ENCODE measurements at places on chromosomes 2 and 18. TPM values are rescaled to one million over a fixed set of nuclear protein-coding genes. Genes with fewer than 3 reads are reported as not detected.

- peak; percentile 86 for DNase-seq
Measured at GRCh38 chr2:38603402-38604290, 918 bp upstream of the HNRNPLL start.

- DNase-seq, result no peak
Measured at GRCh38 chr2:9708683-9709538, 78.1 kb upstream of the YWHAQ start.

DNA sequence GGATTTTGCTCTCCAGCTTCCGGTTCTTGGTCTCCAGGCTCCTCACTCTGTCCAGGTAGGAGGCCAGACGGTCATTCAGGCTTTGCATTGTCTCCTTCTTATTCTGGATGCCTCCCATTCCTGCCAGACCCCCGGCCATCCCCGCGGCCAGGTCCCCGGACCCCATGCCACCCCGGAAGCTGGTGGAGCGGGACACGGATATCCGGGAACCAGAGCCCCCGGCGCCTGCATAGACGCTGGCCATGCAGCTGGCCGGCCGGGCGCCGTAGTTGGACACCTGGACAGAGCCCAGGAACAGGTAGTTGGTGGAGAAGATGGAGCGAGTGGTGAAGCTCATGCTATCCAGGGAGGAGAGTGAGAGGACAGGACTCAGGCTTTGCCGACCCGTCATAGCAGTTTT is 23.5 kb upstream of the PPP1R1C start:
- no peak for DNase-seq

DNA sequence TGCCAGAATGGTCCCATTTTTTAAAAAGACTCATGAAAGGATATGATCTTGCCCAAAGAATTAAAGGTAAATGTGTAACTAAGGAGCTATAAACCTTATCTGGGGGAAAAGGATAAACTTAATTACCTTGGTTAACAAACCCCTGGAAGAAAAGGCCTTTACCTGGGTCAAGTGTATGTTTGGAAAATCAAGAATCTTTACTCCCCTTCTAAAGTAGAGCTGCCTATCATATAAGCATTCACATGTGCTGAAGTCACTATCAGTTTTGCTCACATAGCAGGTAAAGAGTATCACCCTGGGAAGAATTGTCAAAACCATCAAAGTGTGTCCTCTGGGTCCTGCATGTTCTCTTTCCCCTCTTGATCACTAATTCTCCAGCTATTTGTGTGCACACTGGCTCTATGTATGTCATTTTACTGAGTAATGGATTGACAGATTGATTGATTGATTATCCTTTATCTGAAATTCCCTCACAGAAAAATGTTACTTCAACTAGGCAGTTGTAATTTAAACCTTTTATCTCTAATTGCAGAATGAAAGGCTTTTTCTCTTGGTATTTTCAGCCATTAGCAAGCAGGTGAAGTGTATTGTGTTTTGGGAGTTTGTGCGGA is 199.4 kb downstream of the NOL4 start:
- no peak for DNase-seq

DNA sequence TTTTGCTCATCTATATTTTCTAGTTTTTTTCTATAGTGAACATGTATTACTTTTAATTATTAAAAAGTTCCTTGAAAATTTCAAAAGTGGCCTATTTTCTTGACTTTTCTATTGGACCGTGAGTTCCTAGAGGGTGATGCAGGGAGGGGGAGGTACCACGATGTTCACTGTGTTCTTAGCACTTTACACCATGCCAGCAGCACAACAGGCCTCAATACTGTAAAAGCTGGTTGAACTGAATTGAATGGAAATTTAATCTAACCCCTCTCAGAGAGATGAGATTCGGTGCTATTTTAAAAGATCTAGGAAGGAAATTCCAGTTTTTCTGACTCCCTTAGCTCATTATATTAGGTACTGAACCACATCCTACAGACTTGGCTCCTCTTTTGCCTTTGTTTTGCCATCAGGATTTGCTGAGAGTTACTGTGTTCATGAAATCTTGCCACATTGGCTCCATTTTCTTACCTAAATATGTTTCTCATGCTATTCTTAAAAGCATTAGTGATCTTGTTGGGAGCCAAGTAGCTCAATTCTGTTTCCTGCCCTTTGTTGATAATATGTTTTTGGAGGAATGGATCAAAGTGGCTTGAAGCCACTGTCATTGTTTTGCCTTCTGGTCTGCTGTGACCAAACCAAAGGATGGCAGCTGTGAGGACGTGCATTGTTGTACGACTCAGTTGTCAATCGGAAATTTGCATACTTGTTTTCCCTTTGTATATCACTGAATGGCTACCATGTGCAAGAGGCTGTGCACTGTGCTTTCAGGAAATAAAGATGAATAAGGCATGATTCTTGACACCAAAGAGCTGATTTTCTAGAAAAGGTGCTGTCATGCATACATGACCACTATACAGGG is 25.3 kb downstream of the MYO1B start:
- DNase-seq, result peak; percentile 38

NAB1 gene
- 20.3 TPM for total RNA-seq

CFC1 gene
- not detected for total RNA-seq

IFIH1 gene
- total RNA-seq, result 6.3 TPM

ALLC gene
- not detected for total RNA-seq

GRCh38 chr2:222418739-222419138 is 5.6 kb upstream of the SGPP2 start:
- no peak for DNase-seq

DIS3L2 gene
- total RNA-seq, result 14.1 TPM

SLC9A4 gene
- total RNA-seq, result not detected

GRCh38 chr2:29012211-29012681 is 31.1 kb downstream of the TOGARAM2 start:
- DNase-seq, result no peak

GRCh38 chr2:210167227-210167626 is 4.0 kb downstream of the KANSL1L start:
- DNase-seq, result no peak

DNA sequence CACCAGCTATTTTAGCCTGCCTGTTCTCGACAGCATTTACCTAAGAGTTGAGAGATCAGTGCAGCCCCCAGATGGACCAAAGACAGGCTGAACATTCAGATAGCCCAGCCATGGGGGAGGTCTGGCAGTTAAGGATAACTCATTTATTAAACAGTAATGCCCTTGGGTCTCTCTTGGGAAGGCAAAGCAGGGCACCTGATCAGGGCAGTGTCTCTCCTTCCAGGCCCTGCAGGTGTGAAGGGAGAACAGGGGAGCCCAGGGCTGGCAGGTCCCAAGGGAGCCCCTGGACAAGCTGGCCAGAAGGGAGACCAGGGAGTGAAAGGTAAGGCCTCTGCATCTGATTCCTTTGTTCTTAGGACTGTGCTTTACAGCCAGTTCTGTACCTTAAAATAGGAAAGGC is 49.6 kb downstream of the MARCO start:
- no peak for DNase-seq

GRCh38 chr2:174335254-174335987 is 667 bp downstream of the SP9 start:
- DNase-seq, result no peak

DNA sequence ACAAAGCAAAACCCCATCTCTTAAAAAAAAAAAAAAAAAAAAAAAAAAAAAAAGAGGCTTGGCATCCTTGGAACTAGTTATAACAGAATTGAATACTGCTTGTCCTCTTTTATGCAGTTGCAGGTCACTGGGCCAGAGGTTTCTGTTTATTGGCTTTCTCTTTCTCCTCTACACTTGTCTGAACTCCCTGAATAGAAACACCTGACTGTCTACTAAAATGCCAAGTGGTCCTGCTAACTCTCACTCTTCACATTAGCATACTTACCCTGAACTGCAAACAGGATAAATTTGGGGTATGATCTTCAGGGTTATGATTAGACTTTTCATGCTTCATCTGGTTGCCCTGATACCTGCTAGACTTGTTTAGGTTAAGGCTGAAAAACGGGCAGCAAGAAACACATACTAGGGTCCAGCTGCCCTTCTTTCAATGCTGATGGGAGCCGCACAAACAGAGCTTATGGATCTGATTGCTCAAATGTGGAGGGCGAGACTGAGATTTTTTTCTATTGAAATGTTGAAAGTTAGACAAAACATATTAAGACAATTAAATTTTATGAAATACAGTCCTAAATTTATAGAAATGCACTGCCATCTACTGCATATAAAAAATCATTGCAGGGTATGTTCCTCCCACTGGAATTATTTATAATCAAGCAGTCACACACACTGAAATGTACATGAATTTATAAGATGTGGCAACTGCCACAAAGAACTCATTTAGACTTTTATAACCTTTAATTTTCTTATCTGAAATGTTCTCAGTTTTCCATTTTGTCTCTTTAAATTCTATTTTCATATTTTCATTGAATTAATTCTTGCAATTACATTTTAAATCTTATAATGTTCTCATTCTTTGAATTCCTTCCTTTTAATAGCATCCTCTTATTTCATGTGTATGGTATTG is 40.8 kb downstream of the GTF3C3 start:
- DNase-seq, result peak; percentile 35

GRCh38 chr2:229575569-229576315 is 138.6 kb downstream of the DNER start:
- DNase-seq, result no peak

CCDC121 gene
- total RNA-seq, result 2.6 TPM

DNA sequence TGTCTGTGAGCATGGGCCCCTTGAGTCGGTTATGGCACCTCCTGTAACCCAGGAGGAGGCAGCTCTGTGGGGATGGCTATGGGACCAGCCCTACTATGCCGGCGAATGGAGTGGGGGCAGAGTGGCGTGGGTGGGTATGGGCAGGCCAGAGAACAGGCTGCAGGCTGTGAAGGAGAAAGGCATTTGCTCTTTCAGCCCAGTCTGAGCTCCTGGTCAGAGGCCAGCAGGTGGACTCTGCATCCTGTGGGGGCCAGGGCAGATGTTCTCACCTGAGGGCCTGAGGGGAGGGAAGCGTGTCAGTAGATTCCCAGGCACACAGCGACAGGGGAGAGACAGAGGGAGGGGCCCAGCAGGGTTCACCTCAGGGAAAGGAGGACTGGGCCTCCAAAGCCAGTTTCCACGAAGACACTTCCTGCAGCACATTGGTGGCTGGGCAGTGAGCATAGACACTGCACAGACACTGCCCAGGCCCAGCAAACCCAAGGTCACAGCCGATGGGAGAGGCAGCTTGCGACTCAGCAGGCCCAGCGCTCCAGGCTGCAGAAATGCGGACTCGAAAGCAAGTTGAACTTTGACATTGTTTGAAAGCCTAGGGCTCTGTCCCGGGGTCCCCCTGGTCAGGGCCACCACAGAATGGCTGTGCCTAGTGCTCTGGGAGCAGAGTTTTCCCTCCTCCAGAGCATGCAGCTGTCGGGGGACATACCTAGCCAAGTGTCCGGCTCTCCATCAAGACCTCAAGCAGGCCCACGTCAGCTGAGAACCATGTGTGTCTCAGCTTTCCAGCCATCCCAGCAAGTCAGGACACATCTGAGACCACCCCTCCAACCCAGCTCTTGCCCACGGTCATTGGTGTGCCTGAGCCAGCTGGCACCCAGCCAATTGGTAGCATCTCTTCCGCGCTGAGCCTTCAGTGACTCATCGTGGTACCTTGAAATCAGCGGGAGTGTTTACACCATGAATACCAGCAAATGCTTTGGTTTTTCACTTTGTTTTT is 53.8 kb downstream of the TGOLN2 start:
- peak; percentile 68 for DNase-seq

DNA sequence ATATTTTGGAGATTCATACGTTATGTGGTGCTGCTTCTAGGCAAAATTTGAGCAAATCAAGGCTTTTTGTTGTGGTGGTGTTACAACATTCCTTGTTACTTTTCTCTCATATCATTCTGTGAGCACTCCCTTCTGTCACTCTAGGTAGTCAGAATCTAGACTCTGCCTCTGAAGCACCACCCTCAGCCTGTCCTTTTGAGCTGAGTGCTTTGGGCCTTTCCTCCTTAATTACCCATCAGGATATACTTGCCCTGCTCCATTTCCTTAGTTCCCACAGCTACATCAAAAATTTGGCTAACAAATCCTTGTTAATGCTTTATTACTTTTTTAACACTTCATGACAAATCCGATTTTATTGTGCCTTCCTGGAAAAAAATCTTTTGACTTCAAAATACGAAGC is 289.6 kb downstream of the CALCRL start:
- no peak for DNase-seq

- no peak for DNase-seq
Measured at GRCh38 chr18:9449600-9450414, 25.5 kb upstream of the RALBP1 start.

DNA sequence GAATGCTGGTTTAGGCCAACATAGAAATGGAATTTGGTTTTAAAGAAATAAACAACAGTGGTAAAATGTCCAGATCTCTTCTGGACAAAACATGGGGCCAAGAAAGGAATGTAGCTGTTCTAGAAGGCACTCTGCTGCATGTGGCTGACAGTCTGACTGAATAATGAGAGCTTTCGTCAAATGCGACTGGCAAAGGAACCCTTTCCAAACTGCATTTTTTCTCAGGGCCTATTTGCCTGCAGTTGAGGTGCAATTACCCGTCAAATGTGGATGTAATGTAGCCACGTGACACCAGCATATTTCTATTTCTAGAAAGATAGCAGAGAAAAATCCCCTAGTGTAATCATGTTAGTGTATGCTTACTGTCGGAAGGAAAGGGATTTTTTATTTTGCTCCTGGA is 741.2 kb downstream of the NRXN1 start:
- no peak for DNase-seq

DNA sequence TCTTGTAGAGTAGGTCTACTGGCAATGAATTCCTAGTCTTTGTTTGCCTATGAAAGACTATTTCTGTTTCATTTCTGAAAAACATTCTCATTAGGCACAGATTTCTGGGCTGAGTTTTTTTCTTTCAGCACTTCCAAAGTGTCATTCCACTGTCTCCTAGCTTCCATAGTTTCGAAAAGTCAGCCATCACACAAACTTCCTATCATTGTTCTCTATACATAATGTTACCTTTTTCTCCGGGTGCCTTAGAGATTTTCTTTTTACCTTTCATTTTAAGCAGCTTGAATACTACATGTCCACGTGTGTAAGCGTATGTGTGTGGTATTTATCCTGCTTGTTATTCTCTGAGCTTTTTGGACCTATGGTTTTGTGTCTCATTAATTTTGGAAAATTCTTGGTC is 55.7 kb downstream of the OLA1 start:
- no peak for DNase-seq

DNA sequence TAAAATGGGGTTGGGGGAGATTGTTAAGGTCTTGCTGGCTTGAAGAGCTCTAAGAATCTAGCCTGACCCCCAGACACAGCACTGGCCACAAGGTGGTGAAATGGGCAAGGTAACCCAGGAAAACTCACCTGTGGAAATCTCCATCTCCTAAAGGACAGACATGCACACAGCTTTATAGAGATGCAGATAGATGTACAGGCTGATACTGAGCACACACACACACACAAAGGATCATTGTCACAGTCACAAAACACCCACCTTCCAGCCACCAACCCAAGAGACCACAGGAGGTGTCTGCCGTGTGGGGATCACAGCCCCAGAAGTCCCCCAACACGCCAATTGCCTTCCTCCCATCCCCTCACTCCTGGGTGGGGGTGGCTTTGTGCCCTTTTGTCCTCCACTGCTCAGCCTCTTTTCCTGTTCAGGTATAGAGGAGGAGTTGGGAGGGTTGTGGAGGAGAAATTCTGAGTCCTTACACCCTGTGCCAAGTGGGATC is 3.2 kb upstream of the CYP26B1 start:
- DNase-seq, result no peak

GRCh38 chr2:12763486-12763885 is 46.8 kb downstream of the TRIB2 start:
- no peak for DNase-seq

ELOA2 gene
- total RNA-seq, result not detected

RAX gene
- total RNA-seq, result not detected

Measured in lung microvascular endothelial cell (primary cell).